Central memory CD4-positive, alpha-beta T cell (primary cell): ENCODE measurements at places on chromosomes 6 and 20.

DNA sequence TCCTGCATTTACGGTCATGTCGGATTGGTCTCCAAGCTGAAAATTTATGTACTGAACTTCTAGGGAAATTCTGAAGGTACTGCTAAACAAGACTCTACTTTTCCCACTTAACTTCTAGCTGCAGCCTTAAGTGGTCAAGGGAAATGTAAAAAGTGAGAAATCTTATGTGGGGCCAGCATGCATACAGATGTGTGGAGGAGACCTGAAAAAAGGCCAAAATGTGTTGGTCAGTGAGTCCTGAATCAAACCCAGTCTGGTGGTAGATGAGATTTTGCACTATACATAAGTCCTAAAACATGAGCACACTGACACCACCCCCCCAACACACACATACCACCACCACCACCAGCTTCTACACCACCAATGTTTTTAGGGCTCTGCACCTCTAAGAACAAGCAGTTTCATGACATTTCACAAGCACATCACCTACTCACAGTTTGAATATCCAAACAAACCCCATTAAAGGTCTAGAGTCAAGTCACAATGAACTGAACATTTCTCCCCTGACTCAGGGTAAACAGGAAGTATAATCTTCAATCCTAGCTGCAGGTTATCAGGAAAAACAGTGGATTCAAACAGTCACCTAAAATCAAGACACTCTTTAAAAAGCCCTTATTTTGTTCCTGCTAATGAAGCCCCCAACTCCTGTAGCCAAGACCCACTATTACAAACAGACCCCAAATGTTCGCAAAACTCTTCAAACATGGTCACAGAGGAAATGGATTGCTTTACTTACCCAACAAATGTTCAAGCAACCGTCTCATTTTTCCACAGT is 1.6 kb downstream of the ZMYND8 start:
- DNase-seq, result no peak

DNA sequence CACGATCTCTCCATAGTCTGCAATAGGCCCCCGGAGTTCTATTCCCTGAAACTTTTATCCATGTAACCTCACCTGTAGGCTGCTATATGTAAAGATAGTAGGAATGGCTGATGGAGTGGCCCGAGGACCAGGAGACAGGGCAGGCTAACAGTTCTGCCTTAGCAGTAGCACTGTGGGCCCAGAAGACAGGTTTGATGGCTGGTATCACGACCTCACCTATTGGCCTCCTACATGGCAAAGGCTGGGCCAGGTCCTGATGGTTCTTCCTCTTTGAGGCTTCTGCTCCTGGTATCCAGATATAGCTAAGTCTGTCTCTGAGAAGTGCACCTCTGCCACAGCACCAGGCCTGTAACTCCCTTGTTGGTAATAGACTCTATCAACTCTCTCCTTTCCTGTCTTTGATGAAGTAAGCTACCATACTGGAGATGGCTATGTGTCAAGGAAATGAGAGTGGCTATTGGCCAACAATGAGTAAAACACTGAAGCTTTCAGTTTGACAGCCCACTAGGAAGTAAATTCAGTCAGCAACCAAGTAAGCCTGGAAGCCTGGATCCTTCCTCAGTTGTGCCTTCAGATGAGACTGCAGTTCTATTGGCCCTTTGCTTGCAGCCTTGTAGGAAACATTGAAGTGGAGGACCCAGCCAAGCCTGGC is 5.7 kb downstream of the SPEF1 start:
- no peak for DNase-seq

GRCh38 chr20:38055294-38055693 is 21.7 kb downstream of the RPRD1B start:
- no peak for DNase-seq

GRCh38 chr20:63352811-63353221 is 8.3 kb downstream of the CHRNA4 start:
- DNase-seq, result no peak

DNA sequence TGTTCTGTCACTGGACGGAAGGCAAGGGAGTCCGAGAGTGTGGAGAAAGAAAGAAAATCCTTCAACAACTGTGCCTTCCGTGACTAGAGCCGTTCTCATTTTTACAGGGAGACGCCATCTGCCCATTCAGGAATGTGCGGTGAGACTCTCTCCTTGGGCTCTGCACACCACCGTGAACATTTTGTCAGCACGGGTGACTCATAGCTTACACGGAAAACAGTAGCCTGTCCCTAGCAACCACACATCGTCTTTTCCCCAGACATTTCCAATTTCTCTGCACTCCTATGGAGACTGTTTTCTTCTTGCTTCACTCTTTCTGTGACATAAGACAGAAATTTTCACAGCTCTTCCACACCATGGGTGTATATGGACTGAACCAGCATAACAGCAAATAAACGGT is 55.1 kb downstream of the TBXT start:
- DNase-seq, result no peak

DNA sequence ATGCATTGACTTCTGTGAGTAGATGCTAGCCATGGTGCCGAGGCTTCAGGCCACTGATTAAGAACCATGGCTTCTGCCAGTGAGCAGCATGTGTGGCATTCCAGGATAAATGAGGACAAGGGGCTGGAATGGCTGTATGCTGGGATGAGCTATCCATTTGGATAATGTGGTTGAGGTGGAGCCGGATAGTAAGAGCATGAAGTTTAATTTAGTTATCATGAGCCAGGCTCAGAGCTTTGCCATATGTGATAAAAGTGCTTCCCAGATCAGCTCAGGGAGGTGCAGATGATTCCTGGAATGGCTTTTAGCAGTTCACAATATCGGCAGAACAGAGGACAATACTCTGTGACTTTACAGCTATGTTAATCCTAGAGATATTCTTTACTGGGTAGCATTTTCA is 34.6 kb upstream of the RNF8 start:
- no peak for DNase-seq

GRCh38 chr6:129331450-129332138 is 378.4 kb downstream of the ARHGAP18 start:
- DNase-seq, result no peak

DNA sequence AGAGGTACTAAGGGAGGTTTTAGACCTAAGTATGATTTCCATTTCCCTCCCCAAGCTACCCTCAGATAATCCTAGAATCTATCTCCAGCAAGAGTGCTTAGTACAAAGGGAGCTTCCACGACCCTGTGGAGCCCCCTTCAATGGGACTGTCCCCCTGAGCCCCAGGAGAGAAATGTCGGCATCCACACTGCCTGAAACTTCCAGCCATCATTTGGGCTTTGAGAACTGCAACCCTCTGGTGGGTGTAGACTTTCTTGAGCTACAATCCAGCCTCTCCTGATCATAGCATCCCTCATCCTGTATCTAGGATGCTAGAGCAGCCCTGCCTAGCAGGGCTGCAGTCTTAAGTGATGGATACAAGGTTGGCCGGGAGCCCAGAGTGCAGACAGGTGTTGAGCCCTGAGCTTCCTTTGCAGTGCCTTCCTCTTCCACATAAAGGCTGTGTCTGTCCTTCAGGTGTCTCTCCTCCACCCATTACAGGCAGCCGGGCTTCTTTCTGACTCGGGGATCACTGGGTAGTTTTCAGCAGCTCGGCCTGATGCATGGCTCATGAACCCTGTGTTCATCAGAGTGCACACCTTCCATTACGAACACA is 424.5 kb downstream of the PREX1 start:
- no peak for DNase-seq

- no peak for DNase-seq
These were observed 399.2 kb upstream of the AGPAT4 start for GRCh38 chr6:161673026-161673425.

DNA sequence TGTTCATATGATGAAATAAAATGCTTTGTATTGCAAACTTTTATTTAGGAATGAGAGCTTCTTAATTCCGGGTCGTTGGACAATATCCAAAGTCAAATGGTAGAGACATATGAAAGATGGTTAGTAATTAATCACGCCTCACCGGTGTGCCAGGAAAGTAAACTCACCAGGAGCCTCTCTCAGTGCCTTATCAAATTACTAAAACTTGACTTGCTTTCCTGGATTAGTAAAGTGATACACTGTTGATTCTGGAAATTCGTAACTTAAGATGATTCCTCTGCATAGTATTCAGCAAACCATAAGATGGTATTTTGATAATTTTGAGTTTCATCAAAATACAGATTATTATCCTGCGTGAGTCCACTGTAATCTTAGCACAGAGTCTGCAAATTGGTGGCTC is 115.2 kb downstream of the PAX1 start:
- no peak for DNase-seq

DNA sequence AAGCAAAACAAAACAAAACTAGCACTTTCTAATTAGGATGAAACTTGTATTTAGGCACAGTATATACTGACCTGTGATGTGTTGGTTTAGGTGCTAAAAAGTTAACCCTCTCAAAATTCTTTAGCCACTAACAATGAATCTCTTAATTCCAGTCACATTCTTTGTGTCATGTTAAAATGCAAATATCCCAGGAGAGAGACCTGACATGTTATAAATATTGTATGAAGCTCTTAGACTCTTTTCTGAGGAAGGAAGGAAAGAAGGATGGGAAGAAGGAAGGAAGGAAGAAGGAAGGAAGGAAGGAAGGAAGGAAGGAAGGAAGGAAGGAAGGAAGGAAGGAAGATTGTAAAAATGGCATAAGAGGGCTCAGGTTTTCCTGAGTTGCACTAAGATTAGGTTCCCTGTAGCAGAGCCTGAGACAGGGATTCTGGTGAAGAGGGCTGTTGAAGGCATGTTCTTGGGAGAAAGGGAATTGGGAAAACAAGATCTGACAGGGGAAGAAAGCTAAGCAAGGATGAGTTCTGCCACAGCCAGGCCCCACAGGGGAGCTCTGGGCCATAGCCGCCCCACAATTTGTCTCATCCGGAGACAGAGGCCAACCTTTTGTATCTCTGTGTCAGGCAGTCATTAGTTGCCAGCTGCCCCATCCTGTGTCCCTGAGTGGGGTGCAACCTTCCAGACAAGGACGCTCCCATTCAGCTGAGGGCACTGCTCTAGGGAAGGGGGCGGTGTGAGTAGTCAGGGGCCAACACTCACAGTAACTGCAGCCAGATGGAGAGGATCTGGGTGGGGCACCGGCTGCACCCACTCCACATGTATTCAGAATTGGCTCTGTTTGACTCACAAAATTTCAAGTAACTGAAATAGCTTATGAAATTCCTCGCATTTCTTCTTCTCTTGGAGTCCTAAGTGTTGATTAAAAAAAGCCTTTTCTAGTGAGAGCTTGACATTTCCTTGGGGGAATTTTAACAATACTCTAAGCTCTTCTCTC is 189.3 kb upstream of the ARG1 start:
- DNase-seq, result no peak
